ENCODE measurements at places on chromosomes 16 and 17.

DNA sequence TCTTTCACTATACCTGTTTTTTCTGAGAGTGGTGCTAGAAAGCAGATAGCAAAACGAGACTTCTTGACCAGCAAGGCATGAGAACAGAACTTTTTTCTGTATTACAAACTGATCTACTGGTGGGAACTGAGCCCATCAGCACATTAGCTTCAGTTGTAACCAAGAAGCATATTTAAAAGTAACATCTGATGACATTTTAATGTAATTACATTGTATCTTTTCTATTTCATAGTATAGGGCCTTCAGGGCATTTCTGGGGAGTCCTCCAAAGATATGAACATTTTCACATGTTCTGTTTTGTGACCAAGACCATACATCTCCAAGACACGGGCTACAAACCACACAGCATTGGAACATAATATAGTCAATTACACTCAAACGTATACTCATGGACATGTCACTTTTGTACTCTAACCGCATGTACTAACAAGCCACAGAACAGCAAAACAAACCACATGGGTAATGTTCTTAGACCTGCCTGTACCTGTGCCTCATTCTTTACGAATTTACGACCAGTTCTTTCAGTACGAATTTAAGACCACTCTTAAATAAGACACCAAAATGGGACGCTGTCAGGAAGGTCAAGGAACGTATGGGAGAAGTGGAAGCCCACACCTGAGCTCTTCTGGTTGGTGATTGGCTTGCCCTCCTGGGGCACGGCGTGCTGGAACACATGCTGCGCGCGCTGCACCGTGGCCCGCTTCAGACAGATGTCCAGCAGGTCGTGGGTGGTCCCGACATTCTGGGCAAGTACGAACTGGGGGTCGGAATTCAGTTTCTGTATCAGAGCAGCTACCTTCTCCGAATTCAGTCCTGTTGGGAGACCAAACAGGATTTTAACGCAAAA is 825 bp downstream of the BLMH start:
- peak; percentile 49 for DNase-seq

DNA sequence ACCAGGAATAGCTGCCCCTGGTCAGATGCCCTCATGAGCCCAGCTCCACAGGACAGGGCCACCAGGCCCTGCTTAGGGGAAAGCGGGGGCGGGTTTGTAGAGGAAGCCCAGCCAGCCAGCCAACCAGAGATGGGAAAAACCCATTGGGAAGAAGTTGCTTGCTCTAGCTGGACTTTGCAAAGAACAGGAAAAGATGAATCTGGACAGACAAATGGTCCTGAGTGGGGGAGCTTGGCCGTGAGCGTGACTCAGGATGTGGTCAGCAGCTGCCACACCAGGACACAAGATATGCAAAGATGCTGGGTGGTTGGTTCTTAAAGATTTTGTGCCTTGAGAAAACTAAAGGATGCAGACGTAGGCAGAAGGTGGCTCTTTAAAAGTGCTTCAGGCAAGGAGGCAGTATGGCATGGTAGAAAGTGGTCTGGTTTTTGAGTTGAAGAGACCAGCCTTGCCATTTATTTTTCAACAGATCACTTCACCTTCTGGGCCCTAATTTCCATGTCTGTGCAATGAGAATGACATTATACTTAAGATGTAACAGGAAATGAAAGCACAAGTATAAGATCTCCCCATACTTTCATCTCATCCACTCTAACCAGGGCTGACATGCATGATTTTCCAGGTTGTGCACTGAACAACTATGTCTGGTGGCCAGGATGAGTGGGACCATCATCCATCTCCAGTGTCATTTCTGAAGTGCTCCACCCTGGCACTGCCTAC is 27.8 kb upstream of the HEATR6 start:
- no peak for DNase-seq

- no peak for DNase-seq
Observed at GRCh38 chr17:61436995-61437704, 15.1 kb upstream of the TBX4 start.

DNA sequence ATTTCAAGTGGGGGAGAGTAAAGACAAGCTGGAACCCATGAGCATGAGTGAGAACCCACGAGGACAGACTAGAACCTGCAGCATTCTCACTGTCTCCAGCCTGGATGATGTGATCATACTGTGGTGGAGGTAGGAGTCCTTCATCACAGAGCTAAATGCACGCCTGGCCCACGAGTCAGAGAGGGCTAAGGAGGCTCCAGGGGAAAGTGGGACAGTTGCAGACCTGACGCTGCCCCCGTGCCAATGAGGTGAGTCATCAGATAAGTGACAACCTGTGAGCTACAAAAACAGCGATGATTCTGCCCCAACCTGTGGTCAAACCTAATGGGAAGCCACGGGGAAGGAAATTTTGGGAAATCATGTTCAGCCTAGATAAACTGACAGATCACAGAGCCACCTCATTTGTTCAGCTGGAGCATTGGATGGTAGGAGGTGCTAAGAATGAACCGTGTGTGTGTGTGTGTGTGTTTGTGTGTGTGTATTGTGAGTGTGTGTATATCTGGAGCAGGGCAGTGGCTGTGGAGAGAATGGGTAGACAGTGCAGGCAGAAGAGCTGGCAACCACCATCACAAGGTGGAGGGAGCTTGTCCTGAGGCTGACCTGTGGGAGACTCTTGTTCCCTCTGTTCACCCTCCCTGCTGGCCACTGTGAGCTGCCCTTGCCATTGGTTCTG is 131.8 kb downstream of the UTP18 start:
- DNase-seq, result no peak

DNA sequence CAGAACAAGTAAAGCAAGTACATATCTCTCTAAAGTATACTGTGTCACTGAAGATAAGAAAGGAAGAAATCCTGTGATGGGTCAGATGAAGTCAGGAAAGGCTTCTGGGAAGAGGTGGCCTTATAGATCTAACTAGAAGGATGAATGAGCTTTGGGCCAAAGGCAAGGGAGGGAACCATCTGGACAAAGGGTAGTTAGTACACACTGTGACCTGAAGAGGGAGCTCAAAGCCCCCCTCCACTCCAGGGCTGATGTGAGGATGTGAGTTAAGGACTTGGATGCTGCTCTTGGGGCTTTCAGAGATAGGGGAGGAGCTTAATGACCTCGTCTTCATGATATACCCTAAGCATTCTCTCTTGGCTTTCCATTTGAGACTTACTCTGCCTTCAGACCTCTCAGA is 185.3 kb upstream of the CACNG3 start:
- peak; percentile 13 for DNase-seq

GRCh38 chr17:49505854-49506253 is 10.8 kb downstream of the NGFR start:
- no peak for DNase-seq

DNA sequence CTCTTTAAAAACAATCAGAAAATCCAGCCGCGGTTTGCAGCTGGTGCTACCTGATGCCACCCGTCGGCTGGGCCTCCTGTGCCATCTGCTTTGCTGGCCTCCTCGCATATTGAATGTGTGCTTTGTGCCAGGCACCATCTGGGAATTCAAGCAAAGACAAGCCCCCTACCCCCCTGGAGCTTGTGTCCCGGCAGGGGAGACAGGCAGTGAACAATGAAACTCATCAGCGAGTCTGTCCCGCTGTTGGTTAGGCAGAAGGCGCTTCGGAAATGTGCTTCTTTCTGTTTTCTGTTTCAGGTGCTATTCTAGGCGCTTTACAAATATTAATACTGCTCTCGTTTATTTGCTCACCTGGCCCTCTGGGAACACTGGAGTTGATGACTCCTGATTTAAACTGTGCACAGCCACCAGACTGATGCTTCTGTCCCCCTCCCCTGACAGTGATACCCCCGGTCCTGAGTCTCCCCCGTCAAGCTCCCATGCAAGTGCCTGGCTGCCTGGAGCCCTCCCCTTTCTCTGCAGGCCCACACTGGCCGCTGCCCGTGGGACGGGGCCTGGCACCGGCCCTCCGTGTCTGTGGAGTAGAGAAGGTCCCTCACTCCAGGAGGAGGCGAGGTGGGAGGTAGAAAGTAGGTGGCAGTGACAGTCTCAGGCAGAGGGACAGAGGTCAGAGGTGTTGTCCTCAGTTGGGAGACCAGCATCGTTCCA is 126.1 kb upstream of the PLCG2 start:
- no peak for DNase-seq

DNA sequence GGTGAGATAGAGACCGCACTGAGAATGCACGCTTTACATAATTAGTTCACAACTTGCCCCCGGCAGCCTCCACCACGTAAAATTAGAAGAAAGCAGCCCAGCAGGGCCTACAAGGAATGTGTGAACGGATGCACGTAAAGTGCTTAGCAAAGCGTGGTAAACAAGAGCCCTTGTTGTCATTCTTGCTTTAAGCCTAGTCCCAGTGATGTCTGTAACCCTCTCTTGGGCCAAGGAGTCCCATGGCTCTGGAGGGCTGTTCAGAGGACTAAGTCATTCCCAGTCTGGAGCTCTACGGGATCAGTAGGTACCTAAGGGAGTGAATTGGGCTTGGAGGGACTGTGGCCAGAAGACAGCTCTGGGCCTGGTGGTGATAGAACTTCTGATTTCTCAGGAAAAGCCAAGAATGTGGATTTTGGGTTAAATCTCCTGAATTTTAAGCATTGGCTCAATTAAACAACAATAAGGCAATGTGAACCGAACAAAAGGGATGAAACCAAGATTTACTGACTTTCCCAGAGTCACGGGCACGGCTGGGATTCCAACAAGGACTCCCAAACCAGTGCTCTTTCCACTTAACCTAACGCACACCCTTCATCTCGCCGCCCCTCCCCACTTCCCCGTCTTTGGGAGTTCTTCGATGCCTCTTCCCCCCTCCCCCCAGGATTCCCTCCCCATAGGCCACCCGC is 775 bp upstream of the CHP2 start:
- no peak for DNase-seq

DNA sequence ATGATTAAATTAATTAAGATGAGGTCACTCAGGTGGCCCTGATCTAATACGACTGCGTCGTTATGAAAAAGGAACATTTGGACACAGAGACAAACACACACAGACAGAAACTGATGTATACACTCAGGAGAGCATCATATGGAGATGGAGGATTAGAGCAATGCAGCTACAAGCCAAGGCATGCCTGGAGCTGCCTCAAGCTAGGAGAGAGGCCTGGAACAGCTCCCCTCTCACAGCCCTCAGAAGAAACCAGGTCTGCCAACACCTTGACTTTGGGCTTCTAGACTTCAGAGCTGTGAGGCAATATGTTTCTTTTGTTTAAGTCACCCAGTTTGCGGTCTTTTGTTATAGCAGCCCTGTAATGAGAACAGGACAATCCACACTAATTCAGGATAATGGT is 318.9 kb downstream of the HS3ST3B1 start:
- no peak for DNase-seq
